Stimulated activated CD4-positive, alpha-beta T cell treated with anti-CD3 and anti-CD28 coated beads, Interleukin-1b, Interleukin-23, amount 100 ng/mL, for 1 hour (primary cell): ENCODE measurements at places on chromosomes 16 and 17.

- no peak for DNase-seq
These were observed at the start of gene KRT28 for GRCh38 chr17:40799859-40800258. Gene KRT28 (minus strand): TSS chr17:40799959. CDS start chr17:40799893, 66 bp downstream.

DNA sequence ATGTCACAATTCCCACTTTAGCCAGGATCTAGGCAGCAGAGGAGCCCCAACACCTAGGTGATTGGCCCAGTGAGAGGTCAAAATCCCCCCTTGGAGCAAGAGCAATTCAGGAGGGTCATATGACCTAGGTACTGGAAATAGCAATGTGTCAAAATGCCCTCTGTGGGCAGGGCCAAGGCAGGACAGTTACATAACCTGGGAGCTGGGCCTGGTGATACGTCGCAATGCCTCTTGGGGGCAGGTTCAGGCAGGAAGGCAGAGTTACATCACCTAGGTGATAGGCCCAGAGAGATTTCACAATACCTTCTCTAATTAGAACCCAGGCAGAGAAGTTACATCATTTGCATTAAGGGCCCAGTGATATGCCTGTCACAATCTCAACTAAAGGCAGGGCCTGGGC lies 1906.3 kb downstream of the TP53TG3F start:
- no peak for DNase-seq

- DNase-seq = peak; percentile 56
These were observed at the start of gene LAT for GRCh38 chr16:28984619-28985135. Gene LAT (plus strand): TSS chr16:28985052. CDS start chr16:28985418, 366 bp downstream.

- no peak for DNase-seq
These were observed 17.9 kb downstream of the TANGO6 start for GRCh38 chr16:68860978-68861892.

GRCh38 chr16:67822511-67822910 lies 15.8 kb downstream of the TSNAXIP1 start:
- DNase-seq = no peak

- DNase-seq = no peak
These were observed 222.0 kb downstream of the HS3ST3B1 start for GRCh38 chr17:14522795-14523387.

DNA sequence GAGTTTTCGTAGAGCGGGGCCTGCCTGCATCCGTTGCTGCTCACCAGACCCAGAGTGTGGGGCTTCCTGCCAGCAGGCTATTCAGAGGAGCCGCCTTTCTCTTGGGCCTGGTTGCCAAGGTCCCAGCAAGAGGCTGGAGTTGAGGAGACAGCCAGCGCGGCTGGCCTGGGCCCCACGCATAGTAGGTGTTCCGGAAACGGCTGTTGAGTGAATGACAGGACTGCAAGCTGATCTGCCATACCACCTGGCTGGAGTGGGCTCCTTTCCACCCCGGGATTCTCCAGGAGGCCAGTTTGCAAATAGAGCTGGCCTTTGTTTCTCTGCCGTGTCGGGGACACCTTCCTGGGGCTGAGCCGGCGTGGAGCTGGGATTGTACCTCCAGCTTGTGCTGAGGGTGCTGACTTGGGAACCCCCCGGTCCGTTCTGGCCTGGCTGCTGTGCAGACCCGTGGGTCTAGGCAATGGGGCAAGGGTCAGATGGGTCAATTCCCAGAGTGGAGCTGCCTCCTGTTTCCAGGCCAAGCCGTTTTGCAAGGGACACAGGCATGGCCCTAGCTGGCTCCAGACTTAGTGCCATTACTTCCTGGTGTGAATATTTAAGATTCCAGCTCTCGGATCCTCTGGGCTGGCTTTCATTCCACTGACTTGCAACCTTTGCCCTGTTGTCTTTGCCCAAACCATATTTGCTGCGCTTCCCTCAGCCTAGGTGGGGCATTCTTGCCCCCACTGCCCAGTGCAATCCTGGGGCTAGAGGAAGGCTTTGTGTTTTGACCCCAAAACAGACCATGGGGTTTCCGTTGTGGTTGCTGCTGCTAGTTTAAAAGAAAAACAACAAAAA lies 68.8 kb downstream of the CMIP start:
- DNase-seq = no peak

DNA sequence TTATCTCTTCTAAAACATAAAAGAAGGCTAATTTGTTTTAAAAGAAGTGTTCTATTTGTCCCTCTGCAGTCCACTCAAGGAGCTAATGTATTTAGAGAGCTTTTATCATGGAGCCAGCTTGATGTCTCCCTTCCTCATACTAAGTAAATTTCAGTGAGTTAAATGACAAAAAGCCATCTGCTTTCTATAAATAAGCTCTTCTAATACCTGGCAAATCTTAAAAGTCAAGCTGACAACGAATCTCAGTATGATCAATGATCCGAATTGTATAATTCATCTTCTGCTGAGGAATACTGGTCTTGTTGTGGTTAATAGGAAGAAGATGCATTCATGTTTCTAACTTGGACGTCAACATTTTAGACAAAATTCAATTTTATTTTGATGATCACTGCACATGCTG lies 1390.7 kb downstream of the CDH8 start:
- no peak for DNase-seq

DNA sequence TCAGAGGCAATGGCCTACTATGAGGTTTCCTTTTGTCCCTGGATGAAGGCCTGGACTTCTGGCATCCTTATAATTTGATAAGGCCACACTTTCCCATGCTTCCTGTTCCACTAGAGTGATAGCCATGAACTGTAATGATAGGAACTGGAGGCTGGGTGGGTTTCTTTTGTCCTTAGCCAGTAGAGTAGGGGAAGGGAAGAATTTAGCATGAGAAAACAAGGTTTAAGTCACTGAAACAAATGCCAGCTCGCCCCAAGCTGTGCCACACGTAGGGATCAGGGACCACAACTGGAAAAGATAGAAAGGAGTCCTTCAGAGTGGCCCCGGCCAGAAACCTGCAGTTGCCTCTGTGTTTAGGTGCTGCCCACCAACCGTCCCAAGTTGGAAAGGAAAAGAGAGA lies 80.9 kb upstream of the C17orf78 start:
- DNase-seq = no peak

GRCh38 chr17:78891406-78892061 lies 11.5 kb downstream of the CEP295NL start:
- no peak for DNase-seq

GRCh38 chr17:8630227-8630801 lies at the start of gene MYH10:
Gene MYH10 (minus strand): TSS chr17:8630725. CDS start chr17:8623246, 7,479 bp downstream.
- no peak for DNase-seq

- no peak for DNase-seq
These were observed 10.8 kb downstream of the SSH2 start for GRCh38 chr17:29918922-29919856.

DNA sequence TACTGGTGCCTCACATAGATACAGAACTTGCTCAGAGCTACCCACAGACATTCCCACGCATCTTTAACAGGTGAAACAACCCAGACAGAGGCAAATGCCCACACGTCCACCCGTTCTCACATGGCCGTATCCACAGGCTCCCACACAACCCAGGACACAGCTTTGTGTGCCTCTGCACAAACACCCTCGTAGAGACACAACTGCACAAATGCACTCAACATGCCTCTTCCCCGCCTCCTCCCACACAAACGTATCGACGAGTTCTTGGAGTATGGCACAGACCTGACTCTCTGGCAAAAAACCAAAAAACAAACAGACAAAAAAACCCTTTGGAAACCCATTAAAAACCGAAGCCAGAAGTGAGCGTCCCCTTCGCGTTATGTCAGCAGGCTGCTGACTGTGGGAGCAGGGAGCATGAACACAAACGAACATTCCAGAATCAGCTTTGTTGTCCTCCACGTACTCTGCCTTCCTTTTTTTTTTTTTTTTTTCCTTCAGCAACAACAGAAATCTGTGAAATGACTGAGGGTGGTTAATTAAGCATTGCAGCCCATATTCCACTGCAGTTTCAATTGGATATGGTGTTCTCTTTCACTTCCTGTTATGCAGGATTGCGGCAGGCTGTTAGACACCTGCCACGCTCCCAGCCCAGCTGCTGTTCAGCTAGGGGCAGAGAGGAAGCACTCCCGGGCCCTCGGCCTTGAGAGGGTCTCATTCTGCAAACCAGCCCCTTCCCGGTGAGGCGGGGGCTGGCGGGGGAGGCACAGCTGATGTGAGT lies 313.7 kb downstream of the MAF start:
- no peak for DNase-seq
